ENCODE measurements at places on chromosomes 16 and 17.

- no peak for DNase-seq
These were observed 69.8 kb downstream of the NXN start for GRCh38 chr17:909642-910323.

DNA sequence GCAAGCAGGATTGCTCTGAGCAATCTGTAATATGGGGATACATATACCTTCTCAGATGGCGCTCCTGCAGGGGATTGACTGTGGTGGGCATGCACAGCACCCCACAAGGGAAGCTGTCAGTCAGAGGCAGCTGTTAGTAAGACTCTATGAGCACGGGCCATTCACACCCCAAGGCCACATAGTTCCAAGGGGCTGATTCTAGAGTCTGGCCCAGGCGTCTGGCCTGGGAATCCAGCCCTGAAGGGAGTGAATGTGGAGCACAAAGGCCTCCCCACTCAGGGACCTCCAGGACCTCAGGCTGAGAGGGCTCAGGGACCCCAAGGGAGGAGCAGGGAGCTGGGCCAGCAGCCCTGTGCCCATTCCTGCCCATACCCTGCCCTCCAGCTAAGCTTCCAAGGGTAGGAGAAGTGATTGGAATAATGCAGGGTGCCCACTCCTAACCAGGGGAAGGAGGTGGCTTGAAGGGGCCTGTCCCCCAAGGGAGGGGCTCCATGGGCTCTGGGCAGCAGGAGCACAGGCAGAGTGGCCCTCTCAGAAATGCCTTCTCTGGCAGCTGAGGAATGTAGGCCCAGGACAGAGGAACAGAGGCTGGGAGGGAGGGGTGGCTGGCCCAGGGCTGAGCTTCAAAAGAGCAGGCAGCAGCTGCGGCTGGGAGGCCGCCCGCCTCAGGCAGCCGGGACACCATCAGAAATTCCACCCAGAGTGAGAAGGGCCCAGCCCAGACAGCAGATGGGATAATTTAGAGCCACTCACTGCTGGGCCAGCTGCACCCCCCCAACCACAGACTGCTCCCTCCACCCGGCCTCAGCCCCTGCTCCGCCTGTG, 48.9 kb upstream of the MRPS23 start:
- no peak for DNase-seq

DNA sequence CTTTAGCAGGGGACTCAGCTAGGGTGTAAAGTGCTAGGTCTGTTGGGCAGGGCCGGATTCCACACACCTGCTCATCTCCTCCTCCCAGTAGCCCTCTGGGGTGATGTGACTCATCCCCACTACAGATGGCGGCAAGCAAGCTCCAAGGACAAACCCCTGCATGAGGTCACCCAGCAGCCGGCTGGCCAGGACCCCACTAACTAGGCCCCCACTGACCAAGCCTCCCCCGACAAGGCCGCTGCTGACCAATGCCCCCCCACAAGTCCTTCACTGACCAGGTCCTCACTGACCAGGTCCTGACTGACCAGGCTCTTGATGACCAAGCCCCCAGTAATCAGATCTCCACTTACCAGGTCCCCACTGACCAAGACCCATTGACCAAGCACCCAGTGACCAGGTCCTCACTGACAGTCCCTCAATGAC, 36.7 kb downstream of the TNFRSF13B start:
- no peak for DNase-seq

DNA sequence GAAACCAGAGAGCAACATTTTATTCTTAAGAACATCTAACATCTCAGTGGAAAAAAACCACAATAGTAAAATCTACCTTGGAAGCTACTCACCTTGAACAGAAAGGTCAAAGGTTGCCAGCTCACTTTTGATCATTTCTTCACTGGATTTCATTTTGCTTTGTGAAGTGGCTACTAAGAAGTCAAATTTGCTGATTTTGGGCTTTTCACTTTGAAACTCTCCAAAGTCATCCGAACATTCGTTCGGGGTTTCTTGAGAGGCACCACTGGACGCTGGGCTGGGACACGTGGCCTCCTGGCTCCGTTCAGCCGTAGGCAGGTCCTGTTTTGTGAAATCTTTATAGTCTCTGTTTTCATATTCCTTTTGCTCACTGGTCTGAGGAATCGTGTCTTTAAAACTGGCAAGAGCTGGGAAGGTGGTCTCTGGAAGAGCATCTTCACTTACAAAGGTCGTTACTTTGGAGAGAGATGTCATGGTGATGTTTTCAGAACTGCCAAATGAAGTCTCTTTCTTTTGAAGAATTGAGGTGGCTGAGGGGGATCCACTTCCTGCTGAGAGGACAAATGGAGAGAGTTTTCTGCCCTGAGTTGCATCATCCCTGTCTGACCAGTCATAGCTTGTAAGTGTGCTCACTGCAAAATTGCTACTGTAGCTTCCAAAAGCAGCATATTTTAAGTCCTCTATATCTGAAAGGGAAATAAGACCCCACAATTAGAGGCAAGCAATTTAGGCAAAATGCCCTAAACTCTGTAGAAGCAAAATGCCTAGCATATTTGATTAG, 52.4 kb downstream of the DUSP14 start:
- DNase-seq: no peak

DNA sequence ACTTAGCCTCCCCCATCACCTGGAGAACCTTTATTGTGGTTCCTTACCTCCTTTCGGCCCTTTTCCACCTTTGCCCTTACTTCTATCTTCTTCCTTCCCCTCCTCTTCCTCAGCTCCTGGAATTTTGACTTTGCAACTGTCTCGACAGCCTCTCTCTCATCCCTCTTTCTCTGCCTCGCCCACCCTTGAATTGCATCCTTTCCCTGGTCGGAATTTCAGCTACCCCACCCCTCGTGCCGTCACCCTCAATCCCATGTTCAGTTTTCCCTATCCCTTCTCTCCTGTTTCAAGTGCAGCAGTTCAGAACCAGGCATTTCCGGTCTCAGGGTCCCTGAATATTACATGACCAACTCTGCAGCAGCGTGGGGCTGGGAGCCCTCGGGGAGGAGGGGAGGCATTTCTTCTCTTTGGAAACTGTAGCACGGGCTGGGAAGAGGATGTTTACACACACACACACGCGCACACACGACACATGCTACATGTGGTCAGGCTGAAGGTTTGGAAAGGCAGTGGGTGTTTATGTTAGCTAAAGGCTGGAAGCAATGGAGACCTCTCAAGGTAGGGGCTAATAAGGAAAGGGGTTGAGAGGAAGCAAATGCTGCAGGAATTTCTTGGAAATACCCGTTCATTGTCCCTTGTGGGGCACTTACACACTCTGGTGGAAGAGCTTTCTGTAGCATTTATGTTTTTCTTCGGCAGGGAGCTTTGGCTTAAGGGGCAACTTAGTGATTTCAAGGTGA, 971 bp downstream of the MINK1 start:
- DNase-seq: no peak

- DNase-seq: no peak
These were observed 43.1 kb downstream of the MAP2K6 start for GRCh38 chr17:69457603-69458002.

- DNase-seq: no peak
These were observed 45.5 kb downstream of the CPPED1 start for GRCh38 chr16:12758031-12758669.

- no peak for DNase-seq
These were observed 18.5 kb upstream of the HEXD start for GRCh38 chr17:82399601-82400101.

DNA sequence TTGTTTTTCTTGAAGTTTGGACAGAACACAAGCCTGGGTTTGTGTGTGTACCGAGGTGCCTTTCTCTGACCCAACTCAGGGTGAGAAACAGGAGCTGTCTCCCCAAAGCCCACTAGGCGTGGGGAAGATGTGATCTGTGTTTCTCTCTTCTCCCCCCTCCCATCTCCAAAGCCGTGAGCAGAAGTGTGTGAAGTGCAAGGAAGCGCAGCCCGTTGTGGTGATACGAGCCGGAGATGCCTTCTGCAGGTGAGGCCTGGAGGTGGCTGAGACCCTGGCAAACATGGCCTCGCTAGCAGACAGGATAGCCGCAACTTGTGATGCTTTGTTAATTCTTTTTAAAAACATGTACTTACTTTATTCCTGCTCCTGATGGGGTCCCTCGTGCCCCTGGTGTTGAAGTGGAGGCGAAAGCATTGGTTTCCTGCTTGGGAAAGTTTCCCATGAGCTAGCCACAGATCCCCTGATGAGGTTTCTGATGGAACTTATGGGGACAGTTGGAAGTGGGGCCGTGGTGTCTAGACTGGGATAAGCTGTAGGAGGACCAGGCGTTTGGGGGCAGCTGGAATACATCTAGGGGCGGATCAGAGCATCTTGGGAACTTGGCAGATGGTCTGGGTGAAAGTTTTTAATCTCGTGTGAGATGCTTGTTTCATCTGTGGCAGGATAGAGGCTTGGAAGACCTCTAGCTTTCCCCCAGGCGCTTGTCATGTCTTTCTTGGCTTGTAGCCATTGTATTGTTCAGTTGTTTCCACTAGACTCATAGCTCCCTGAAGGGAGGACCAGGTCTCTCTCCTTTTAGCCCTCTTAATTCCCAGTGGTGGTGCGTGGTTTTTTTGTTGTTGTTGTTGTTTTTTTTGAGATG, 893 bp downstream of the CTU2 start:
- DNase-seq: no peak

DNA sequence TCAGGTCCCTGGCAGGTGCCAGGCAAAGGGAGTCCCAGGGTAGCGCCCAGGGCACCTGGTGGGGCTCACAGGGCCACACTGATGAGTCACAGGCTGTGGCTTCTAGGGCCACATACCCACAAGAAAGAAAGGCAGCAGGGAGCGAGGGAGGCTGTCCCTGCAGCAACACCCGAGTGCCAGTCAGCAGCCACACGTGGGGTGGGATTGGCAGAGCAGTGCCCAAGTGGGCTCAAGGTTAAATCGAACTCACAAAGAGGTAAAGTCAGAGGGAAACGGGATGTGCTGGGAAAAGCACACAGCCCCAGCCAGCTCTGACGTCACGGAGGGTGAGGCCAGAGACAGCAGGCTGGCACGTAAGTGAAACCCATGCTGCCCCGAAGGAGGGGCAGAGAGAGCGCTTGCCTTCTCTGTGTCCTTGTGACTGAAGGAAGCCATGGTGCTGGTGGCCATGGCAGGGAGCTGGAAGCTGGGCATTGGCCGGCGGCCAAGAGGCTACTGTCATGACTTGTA, 33.8 kb downstream of the FA2H start:
- no peak for DNase-seq

DNA sequence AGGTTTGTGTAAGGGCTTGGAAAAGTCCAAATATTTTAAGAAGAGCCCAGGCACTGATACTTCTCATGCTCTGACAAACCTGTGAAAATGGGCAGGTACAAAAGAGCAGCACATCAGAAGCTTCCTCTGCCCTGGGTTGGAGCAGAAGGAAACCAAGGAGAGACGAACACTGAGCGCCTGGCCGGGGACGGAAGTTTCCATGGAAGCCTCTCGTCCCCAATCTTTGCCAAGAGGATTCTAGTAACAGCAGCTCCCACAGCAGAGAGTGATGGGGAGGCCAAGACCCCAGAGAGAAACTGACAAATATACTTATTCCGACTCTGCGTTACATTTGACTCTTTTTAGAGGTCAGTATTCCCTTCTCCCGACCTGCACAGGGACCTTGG, 268.5 kb downstream of the C16orf95 start:
- DNase-seq: no peak

DNA sequence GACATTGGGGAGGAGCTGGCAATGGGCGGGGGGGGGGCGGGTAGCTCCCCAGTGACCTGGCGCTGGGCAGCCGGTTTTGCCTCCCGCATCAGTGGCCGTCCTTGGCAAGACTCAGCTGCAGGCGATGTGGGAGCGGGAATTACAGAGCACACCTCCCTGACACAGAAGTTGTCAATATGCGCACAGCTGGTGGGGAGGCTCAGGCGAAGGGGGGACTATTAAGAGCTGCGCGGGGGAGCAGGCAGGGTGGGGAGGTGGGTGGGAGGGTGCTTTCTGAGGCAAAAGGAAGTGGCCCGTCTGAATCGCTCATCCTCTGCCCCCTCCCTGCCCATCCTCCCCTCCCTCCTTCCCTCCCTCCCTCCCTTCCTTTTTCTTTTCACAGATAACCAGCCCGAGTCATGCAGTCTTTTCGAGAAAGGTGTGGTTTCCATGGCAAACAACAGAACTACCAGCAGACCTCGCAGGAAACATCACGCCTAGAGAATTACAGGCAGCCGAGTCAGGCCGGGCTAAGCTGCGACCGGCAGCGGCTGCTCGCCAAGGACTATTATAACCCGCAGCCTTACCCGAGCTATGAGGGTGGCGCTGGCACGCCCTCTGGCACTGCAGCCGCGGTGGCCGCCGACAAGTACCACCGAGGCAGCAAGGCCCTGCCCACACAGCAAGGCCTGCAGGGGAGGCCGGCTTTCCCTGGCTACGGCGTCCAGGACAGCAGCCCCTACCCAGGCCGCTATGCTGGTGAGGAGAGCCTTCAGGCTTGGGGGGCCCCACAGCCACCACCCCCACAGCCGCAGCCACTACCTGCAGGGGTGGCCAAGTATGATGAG, 44.0 kb downstream of the SREBF1 start:
- peak; percentile 28 for DNase-seq

- peak; percentile 69 for DNase-seq
These were observed 4.8 kb downstream of the MT1A start for GRCh38 chr16:56643080-56643778.

DNA sequence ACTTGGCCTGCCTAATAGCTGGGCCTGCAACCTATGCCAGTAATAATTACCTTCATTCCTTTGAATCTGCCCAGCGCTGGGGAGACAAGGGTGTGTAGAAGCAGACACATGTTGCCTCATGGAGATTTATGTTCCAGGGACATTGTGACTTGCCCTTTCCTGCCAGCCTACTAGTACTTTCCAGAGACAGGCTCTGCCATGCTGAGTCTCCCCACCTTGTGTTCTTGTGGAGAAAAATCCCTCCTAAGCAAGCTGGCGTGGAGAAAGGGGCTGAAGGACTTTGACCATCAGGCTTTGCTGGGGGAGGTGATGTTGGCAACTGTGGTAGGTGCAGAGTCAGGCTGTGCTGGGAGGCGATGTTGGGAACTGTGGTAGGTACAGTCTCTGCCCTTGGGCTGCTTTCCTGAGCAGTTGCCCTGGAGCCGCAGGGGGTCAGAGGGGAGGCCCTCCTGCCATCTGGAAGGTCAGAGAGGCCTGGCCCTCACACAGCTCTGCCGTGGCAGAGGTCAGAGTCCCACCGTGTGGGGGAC, 4.0 kb downstream of the KSR1 start:
- no peak for DNase-seq

- DNase-seq: no peak
These were observed 1.2 kb downstream of the CACNA1G start for GRCh38 chr17:50561746-50562141.

GRCh38 chr17:44247876-44248736, 19.8 kb downstream of the SLC4A1 start:
- no peak for DNase-seq

DNA sequence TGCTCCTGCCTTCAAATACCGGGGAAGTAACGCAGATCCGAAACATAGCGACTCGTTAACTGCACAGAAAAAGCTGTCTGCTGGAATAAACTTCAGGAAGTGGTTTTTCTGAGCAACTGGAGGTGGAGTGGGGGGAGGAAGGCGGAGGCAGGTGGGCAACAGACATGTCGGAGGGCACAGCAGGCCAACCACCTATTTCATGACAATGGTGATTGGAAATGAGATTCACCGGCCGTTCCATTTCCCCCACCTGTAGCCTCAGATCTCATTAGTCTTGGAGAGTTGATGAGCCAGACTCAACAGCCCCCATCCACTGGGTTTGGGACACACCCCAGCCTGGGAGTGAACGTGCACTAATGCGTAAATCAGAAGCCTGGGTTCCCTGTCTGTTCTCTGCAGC, 7.7 kb upstream of the PECAM1 start:
- no peak for DNase-seq

- no peak for DNase-seq
These were observed 4.8 kb upstream of the MAPT start for GRCh38 chr17:45889579-45889978.

- DNase-seq: no peak
These were observed 59.7 kb downstream of the GRIN2A start for GRCh38 chr16:10122546-10122945.

Data from activated T-cell treated with anti-CD3 and anti-CD28 coated beads for 24 hours (primary cell).